ENCODE measurements at places on chromosomes 11 and 22.

DNA sequence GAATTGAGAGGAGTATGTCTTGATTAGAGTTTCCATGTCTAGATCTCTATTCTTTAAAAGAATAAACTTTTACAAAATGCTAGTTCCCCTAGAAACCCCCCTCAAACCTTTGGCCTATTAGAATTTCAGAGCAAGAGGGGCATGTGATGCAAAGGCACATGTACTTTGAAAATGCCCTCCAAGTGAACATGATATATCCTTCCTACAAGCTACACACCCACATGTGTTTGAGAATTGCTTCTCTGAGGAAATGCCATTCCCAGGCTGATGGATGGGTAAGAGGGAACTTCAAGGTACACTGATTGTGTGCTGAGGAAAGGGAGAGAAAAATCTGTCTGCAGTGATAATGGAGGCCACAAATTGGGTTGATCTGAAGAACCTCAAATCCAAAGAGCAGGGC, 59.5 kb upstream of the PSMA1 start:
- no peak for DNase-seq

GRCh38 chr11:34749666-34750659, 129.1 kb downstream of the EHF start:
- DNase-seq: peak; percentile 47

- peak; percentile 74 for DNase-seq
Observed at GRCh38 chr11:118910309-118911112, 15.2 kb downstream of the BCL9L start.

DNA sequence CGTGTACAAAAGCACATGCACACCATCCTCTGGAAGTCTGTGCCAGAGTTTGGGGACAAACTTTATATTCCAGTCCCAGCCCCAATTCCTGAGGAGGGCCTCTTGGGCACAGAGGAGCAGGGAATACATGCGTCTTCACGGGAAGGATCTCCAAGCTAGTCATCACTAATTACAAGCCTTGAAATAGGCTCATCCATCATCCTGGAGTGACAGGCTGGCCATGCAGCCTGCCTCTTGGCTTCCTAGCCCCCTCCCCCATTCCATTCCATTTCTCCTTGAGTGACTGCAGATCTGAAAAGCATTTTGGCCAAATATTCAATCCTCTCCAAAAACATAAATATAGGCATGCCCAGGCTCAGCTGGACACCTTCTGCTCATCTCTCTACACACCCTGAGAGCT, 24.8 kb downstream of the SERPING1 start:
- no peak for DNase-seq

DNA sequence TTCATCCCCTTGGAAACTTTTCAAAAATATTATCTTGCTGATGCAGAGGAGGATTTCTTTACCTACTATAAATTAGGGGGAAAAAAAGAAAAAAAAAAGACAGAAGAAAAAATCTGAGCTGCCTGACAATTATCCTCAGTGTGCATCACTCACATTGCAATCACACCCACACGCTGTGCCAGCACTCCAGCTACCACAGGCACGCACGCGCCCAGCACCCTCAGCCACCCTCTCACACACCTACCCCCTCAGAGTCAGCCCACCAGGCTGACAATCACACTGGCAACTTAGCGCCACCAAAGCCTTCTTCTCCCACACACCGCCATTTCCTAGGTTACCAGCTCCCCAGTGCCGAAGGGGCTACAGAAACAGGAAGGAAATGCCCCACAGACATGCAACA, 236.1 kb downstream of the KCNA4 start:
- peak; percentile 37 for DNase-seq

DNA sequence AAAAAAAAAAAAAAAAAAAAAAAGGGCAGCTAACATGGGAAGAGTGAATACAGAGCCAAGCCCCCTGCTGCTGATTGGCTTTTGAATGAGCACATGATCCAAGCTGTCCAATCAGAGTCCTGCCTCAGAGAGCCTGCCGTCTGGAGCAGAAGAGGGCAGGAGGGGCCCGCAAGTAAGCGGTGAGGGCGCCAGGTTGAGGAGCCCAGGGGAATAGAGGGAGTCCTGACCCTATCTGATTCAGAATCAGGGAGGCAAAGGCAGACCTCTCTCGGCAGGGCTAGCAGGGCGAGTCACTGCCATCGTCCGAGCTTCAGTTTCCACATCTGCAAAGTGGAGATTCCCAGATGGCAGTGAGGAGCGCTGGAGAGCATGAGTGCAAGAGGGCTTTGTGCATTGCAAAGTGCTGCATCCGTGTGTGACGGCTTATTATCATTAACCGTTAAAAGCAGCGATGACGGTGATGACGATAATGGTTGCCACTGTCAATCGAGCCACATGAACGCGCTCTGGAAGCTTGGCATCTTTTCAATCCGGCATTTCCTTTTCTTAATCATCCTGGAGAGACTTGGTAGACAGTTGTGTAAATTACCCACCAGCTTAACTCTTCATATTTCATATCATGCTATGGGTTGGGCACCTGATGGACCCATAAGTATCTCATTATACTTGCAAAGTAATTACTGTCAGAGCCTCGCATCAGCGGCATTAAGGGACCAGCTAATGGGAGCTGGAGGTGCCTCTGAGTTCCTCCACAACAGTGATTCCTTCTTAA, 68.6 kb upstream of the ATXN10 start:
- peak; percentile 93 for DNase-seq

GRCh38 chr11:78376858-78377257, 40.8 kb downstream of the GAB2 start:
- no peak for DNase-seq

GRCh38 chr11:9455722-9456121, 5.1 kb upstream of the ZNF143 start:
- DNase-seq: no peak

- no peak for DNase-seq
Observed at GRCh38 chr22:31818481-31819392, 64.9 kb downstream of the DEPDC5 start.

Measured in urothelium cell line (cell line).